ENCODE measurements at places on chromosomes 11 and 22.

DNA sequence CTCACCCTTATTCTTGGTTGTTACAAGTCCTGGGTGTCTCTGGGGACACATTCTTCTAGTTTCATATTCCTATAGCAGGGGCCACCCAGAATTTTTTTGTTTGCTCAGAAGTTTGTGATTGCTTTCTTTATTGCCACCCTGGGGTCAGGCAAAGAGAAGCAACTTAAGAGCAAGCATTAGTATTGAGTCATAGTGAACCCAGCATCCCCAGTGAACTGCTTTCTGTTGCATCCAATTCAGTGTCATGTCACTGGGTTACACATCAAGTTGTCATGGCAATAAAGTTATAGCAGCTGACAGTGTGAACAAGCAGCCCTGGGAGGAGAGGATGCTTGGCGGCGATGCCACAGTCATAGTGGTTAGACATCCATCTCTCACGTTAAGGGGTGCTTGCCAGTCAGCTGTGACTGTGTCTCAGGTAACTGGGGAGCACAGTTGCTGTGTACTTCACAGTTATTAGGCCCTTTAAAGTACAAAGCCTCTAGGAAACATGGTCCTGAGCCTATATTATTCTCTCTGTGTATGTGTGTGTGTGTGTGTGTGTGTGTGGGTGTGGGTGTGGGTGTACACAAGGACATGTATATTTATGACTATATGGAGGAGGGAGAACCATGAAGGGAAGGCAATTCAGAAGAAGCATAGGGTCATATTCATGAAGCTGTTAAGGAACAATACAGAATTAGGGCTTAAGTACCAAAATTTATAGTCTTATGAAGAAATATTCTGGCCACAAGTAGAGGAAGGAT lies 52.5 kb downstream of the TRIM44 start:
- DNase-seq: no peak

DNA sequence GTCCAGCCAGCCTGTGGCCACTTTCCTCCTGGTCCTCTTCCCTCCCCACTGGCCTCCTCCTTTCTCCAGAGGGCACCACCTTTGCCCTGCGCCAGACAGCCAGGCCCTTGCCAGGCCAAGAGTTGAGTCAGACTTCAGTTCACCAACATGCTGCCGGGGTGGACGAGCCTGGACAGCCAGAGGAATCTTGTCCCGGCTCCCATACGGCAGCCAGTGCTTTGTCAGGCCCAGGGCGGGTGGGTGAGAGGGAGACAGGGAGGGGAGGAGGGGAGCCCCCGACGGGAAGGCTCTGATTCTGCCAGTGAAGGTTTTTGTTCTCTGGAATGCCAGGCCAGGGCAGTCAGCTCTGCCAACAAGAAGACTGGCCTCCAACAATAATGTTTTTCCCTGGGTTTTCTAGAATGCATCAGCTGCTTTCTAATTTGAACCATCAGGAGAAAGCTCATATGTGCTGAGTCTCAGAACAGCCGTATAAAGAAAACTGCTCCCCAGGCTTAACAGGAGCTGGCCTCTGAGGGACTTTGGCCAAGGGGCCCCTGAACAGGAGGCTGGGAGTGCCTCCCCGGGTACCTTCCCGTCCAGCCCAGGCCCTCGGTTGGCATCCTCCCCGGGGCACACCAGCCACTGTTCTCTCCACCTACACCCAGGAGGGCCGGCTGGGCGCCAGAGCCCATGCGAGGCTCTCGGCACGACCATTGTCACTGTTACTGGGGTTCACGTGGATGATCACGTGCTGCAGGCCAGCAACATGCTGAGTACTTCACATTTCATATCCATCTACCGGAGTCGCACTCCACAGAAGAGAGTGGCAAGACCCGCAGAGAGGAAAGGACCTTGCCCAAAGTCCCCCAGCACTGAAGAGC lies 28.6 kb downstream of the LIF start:
- no peak for DNase-seq

- DNase-seq: no peak
Observed at GRCh38 chr11:64020976-64021756, 14.6 kb upstream of the FLRT1 start.

DNA sequence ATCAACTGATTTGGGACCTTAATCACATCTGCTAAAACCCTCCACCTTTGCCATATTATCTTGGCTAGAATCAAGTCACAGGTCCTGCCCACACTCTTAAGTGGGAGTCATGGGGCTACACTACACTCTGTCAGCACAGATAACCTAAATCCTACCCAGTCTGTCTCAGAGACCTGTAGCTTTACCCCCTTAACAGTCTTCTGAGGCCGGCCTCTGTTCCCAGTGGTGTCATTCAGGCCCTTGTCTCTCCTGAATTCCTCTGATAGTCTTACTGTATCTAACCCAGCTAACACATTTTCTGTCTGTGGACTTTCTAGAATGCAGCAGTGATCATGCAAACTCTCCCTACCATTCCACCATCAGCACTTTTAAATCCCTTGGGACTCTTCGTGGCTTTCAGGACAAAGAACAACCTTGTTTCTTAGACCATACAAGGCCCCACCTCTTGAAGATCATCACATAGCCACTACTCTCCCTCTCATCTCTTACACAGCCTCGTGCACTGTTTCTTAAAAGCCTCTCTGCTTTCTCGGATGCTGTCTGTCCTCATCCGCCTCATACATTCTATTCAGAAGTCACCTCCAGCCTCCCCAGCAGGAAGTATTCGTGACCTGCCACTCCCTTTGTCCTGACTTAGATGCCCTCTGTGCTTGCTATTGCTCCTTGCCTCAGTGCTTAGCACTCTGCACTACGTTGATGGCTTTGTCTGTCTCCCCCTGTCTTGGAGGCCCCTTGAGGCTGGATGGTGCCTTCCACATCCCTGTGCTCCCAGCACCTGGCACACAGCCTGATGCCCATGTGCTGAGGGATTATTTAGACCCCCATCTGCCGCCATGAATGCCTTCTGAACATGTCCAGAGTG lies 57.9 kb downstream of the PANX1 start:
- DNase-seq: no peak
